Thyroid gland (tissue), 4 donors: ENCODE measurements at places on chromosomes 7 and 10. TPM values are rescaled to one million over a fixed set of nuclear protein-coding genes. Genes with fewer than 3 reads are reported as not detected.

The TFPI2 gene
- not detected for total RNA-seq

DNA sequence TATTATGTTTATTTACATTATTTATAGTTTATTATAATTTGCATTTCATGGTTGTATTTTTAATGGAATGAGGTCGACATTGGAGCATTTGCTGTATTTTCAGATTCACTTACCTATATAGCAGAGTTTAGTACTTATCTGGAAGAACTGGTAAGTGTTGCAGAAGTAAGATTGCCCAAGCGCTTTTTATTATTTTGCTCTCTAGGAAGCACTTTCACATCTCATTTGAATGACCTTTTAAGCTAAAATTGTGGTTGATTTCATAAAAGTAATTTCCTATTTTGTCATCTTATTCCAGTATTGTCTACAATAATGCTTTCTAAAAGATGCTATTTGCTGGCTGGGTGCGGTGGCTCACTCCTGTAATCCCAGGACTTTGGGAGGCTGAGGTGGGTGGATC, 28.6 kb downstream of the SEC61A2 start:
- DNase-seq = no peak
- H3K27ac ChIP-seq = no peak overlapping the region
- no peaks in the 10 kb centered on the region for H3K27me3 ChIP-seq
- H3K36me3 ChIP-seq = peaks cover 28% of the 10 kb centered on the region
- no peak overlapping the region for H3K4me3 ChIP-seq

DNA sequence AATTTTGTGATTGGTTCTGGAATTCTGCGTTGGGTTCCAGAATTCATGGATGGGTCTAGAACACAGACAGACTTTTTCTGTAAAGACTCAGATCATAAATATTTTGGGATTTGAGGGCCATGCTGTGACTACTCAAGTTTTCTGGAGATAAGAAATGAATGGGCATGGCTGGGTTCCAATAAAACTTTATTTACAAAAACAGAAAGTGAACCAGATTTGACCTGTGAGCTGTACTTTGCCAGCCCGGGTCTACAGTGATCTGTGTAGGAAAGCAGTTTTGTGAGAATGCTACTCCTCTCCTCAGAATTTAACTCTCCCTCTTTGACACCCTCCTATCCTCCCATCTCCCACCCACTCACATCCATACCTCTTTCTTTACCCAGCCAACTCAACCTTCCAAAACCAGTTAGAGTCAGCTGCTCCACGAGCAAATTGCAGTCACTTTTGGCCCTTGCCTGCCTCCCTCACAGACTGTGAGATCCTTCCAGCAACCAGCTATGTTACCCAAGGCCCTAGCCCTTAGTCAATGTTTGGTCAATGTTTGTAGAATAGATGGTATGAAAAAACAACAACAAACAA, 312.8 kb upstream of the ZMIZ1 start:
- H3K36me3 ChIP-seq = no peaks in the 10 kb centered on the region
- no peak overlapping the region for H3K27ac ChIP-seq
- H3K27me3 ChIP-seq = no peaks in the 10 kb centered on the region

GRCh38 chr7:120021085-120021484, 251.9 kb upstream of the KCND2 start:
- H3K4me1 ChIP-seq = no peaks in the 10 kb centered on the region
